Smooth muscle cell of bladder (primary cell): ENCODE measurements at places on chromosomes 3 and 15. TPM values are rescaled to one million over a fixed set of nuclear protein-coding genes. Genes with fewer than 3 reads are reported as not detected.

ERICH6 gene
- total RNA-seq: under 0.01 TPM in 1 of 2 replicates, not detected in the other

GOLGA6L7 gene
- total RNA-seq: not detected in 2 replicates

FBXW12 gene
- not detected in 2 replicates for total RNA-seq

PFKFB4 gene
- 6.0 and 29.4 TPM in 2 replicates for total RNA-seq

C3orf80 gene
- total RNA-seq: 3.0 and 8.0 TPM in 2 replicates

HOMER2 gene
- 2.4 and 2.6 TPM in 2 replicates for total RNA-seq
